ENCODE measurements at places on chromosomes 16 and 17.

- DNase-seq = no peak
These were observed 333.7 kb downstream of the SEC14L1 start for GRCh38 chr17:77474292-77474988.

GRCh38 chr17:76511668-76512365, 10.6 kb upstream of the RHBDF2 start:
- no peak for DNase-seq

- peak; percentile 53 for DNase-seq
These were observed 36.8 kb downstream of the CHD9 start for GRCh38 chr16:53091466-53092211.

- no peak for DNase-seq
These were observed 75.0 kb downstream of the GPRC5B start for GRCh38 chr16:19809693-19810092.

DNA sequence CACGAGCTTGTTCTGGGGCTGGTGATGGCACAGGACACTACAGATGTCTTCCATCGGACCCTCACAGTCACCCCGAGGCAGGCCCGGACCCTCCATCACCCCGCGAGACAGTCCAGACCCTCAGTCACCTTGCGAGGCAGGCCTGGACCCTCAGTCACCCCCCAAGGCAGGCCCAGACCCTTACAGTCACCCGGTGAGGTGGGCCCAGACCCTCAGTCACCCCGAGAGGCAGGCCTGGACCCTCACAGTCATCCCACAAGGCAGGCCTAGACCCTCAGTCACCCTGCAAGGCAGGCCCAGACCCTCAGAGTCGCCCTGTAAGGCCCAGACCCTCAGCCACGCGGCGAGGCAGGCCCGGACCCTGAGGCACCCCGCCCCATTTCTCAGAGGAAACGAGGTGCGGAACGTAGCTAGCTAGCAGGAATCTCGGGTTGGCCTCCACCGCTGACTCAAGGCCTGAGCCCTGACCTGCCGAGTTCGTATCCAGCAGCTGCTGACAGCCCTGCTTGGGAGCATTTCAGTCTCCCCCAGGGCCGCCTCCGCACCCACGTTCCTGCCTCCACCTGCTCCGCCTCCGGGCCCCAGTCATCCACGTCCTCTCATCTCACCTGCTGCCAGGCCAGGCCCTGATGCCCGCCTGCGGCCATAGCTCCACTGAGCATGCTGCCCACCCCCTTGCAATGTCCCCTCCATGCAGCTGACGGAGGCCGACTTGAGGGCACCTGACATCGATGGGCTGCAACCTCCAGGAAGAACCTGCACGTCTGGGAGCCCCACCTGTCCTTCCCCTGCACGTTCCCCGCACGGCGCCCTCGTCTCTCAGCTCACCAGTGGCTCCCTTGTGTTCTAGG, 28.7 kb downstream of the RPH3AL start:
- DNase-seq = no peak

GRCh38 chr17:56177361-56177760, 24.1 kb downstream of the ANKFN1 start:
- DNase-seq = no peak

DNA sequence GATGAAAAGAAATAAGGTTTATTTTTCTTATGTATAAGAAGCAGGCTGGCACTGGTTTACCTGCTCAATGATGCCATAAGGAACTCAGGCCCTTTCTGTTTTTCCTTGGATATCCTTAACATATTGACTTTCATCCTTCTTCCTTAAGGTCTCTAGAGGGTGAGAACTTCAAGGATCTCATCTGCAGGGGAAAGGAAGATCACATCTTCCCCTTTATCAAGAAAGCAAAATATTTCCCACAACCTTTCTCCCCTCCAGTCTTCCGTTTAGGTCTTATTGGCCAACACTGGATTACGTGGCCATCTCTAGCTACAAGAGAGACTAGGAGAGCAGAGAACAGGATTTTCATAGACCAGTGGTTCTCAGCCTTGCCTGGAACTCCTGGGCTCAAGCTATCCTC, 4.2 kb upstream of the TBX4 start:
- peak; percentile 7 for DNase-seq

DNA sequence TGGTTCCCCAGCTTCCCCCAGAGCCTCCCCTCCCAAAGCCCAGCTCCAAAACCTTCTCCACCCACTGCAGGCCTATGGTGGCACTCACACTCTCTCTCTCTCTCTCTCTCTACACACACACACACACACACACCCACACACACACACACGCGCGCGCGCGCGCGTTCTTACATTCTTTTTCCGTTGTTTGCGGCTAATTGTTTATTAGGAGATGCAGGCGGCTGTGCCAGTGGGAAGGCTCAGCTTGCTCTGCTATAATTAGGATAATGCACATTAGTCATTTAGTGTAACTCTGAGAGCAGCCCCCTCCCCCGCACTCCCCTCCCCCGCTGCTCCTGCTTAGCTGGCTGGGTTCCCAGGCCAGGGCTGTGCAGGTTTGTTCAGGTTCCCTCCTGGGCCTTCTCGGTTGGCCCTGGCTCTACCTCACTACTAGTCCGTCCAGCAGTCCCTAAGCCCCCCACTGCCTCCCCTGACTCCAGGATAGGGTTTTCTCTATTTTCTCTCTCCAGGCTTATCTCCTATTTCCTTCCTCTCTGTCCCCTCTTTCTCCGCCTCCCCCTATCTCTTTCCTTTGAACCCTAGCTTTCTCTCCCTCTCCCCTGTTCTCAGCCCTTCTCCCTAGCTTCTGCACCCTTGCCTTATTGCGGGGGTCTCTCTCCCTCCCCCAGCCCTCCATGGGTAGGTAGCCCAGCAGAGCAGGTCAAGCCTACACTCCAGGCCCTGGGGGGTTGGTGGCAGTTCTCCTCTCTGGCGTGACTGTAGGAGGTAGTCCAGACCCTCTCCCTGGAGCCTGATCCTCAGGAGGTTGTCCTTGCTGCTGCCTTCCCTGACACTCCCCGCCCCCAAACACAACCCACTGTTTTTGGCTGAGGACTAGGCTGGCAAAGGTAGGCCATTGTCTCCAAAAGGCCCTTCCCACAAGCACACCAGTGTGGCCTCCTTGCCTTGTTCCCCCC, 34.0 kb downstream of the TMEM132E start:
- no peak for DNase-seq

All from GM13977 (cell line).